ENCODE measurements at places on chromosomes 1 and 21.

DNA sequence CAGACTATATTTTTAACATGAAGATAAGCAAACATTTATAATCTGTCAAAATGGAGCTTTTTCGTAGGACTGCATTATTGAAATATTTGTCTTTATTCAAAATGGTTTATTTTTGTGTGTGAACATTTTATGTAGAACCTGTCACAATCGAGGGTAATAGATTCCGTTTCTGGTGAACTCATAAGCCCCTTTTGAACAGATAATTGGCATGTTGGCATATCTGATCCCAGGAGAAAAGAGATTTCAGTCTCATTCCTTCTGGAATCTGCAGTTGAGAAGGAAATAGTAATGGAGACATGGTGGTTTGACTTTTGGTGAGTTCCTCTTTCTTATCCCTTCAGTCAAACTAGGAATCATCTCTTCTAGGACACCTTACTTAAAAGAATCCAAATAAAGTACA lies 427.9 kb upstream of the B3GALT2 start:
- DNase-seq, result no peak

GRCh38 chr1:29521811-29522580 lies 285.7 kb downstream of the PTPRU start:
- no peak for DNase-seq

- DNase-seq, result no peak
Observed at GRCh38 chr1:228463559-228464455, 23.4 kb upstream of the RNF187 start.

- DNase-seq, result peak; percentile 84
Observed at GRCh38 chr1:85495556-85495955, 30.6 kb upstream of the DDAH1 start.

- DNase-seq, result no peak
Observed at GRCh38 chr1:224639426-224639975, 23.4 kb downstream of the CNIH3 start.

GRCh38 chr1:102742426-102742825 lies 365.9 kb downstream of the COL11A1 start:
- peak; percentile 15 for DNase-seq

DNA sequence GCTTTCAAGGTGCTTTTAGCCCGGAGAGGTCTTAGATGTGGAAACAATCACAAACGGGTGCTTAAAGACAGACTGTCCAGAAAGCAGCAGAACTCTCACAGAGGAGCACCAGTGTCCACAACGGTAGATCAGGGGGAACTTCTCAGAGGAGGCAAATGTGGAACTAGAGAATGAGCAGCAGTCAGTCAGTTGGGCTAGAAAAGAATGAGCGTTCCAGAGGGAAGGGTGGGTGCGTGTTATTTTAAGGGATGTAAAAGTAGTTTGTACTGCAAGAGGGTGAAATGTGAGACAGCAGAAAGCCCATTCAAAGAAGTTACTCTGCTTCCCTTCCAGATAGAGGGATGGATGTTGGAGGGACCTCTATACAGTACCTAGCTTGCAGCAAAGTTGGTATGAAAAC lies 30.9 kb downstream of the RGS5 start:
- DNase-seq, result peak; percentile 16

DNA sequence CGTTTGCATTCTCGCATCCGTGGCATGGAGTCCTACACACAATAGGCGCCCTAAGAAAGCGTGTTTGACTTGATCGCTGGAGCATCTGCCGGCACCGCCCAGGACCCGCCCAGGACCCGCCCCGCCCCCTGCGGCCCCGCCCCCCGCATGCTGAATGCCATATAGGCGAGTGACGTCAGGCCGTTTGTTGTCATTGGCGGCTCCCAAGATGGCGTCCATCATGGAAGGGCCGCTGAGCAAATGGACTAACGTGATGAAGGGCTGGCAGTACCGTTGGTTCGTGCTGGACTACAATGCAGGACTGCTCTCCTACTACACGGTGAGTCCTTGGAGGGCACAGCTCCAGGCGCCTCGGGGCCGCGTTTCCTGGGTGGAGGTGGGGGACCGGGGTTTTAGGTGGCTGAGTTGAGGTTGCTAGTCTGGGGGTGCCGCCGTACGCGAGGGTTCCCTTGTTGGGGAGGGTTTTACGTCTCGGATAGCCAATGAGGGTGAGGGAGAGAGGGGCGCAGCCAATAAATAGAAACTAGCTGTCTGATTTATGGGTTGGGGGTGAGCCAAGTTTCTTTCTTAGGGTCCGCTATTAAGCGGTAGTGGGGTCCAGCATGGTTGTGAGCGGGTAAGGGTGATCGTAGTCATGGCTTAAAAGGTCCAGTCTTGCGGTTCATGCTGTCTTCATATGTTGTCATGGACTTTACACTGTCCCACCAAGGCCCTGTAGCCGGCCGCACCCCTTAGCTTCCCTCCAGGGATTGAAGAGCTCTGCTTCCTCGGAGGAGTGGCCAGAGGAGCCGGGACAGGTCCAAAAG lies at the start of gene OSBPL9:
TSS of gene OSBPL9 (plus strand) at position 190 of the 806 bp plus-strand sequence. CDS start at position 209, 19 bp downstream.
- peak; percentile 93 for DNase-seq

DNA sequence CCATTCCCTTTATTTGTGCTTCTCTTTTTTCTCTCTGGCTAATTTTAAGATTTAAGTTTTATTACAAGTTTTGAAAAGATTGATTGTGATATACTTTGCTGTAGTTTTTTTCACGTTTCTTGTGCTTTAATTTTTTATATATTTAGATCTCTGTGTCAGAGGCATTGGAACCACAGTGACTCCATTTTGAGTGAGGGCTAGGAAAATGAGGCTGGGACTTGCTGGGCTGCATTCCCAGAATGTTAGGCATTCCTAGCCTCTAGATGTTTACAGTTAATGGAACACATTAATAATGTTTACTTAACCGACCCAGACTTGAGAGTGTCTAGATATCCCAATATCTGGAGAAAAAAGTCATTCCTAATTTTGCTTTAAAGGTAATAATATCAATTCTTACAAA lies 939.4 kb downstream of the BRINP3 start:
- DNase-seq, result no peak

DNA sequence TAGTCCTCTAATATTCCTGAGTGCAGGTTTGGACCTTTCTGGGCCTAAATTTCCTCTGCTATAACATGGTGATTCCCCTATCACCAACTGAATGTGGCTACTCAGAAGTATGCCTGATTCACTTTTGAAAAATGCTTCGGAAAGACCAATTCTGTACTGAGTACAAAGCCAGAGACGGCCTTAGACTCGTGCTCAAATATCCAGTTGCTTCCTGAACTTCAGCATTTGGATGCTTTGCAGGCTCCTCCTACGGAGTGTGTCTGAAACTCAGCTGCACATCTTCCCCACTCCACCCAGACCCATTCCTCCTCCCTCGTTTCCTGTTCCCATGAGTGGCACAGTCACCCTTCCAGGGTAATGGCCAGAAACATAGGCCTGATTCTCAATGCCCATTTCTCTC lies 98.4 kb upstream of the GADD45A start:
- peak; percentile 53 for DNase-seq

GRCh38 chr1:221045842-221046831 lies 166.9 kb downstream of the HLX start:
- no peak for DNase-seq

GRCh38 chr1:66437136-66437401 lies 96.9 kb upstream of the SGIP1 start:
- no peak for DNase-seq

DNA sequence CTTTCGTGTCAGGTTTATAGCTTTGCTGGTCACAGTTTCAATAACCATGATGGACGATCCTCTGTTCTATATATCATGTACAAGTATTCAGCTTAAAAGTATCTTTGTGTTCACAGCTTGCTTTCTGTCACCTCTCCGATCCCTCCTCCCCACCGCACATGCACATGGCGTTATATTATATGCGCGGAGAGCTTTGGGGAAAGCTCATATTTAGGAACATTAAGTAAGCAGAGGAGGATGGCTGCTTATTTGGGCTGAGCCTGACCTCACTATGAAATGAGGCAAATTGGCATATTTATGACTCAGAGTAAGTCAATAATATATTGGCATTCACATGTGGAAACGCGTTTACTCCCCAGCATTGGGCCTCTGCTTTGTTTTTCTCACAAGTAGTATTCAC lies 360.5 kb downstream of the HLX start:
- DNase-seq, result peak; percentile 32

DNA sequence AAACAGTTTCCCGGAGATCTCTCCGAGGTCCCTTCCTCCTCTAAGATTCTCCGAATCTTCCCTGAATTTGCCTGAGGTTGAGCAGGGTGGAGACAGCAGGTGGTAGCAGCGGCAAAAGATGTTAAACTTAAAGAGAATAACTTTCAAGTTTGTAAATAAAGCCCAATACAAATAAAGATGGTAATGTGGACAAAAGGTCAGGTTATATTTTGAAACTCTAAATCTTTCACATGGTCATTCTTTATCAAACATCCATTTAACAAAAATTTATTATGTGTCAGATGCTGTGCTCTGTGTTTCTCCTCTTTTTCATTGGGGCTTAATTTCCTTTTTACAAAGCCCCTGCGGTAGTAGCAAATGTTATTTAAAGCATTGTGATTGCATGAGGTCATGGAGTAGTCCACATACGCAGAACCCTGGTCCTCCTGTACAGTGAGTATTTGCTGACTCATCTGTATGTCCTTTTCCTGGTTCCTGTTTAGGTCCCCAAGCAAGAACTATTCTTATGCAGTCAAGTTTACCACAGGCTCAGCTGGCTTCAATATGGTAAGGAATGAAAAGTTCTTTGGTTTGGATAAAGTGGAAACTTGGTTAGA lies 119.2 kb downstream of the ITSN1 start:
- peak; percentile 99 for DNase-seq

DNA sequence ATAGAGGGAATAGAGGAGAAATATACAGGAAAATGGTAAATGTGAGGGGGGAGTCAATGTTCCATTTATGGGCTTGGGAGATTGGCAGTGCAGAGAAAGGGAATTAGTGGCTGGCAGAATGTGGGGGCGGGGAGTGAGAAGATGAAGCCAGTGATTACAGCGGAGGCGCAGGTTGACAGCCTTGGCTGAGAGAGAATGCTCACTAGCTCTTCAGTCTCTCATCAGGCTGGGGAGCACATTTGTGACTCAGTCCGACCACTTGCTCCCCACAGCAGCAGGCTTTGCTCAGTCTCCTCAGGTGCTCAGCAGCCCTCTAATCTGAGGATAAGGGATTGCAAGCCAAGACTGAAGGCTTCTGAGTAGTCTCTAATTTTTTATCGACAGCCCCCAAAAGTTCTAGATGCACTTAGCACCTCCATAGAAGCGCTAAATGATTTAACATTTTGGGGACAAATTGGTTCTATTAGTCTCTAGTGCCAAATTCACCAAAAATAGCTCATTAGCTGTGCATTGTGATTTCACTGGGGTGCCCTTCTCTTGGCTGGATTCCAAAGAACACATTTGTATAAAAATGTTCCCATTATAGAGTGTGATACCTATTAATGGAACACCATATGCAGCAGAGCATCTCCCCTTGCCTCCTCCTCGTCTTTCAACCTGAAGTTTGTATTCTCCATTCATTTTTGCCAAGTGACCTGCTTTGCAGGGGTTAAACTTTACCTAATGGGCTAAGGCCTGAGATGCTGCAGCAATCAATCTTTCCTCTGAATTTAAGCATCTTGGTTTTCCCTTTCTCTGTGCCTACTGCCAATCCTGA lies 191.8 kb downstream of the ZNF326 start:
- no peak for DNase-seq

- no peak for DNase-seq
Observed at GRCh38 chr1:17392199-17392740, 20.3 kb downstream of the PADI6 start.

- DNase-seq, result peak; percentile 60
Observed at GRCh38 chr1:19949016-19949415, 25.6 kb upstream of the PLA2G2E start.

- DNase-seq, result no peak
Observed at GRCh38 chr1:57590978-57591377, 167.1 kb upstream of the DAB1 start.

- no peak for DNase-seq
Observed at GRCh38 chr1:64505232-64505943, 35.5 kb downstream of the CACHD1 start.

DNA sequence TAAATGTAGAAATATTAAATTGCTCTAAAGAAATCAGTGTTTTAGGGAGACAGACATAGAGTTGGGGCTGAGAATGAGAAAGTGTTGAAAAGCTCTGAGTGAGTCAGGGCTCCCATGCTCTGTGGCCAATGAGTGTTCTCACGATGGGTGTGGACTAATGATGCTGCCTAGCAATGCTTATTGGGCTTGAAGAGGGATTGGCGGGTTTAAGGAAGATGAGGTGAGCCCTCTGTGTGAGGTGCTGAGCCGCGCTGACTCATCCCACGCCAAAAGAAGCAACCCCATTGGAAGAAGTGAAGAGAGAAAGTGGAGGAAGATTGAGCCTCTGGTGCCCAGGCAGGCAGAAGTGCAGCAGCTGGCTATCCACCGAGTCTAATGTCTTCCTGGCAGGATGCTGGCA lies 65.1 kb upstream of the DPT start:
- DNase-seq, result no peak

DNA sequence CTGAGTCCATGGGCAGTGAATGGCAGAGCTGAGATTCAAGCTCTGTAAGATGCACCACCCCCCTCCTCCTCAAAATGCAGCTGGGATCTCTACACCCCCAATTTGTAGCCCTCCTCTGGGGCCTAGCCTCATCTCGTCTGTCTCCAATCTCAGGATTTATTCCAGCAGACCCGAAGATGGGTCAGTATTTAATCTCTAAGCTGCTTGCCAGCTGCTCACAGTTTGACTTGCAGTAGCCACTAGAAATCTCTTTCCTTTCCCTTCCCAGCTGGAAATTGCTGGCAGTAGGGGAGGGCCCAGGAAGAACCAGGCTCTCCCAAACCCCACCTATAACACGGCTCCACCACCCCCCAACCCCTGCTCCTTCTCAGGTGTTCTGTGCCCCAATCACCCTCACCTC lies 1.5 kb downstream of the LACTBL1 start:
- DNase-seq, result no peak

DNA sequence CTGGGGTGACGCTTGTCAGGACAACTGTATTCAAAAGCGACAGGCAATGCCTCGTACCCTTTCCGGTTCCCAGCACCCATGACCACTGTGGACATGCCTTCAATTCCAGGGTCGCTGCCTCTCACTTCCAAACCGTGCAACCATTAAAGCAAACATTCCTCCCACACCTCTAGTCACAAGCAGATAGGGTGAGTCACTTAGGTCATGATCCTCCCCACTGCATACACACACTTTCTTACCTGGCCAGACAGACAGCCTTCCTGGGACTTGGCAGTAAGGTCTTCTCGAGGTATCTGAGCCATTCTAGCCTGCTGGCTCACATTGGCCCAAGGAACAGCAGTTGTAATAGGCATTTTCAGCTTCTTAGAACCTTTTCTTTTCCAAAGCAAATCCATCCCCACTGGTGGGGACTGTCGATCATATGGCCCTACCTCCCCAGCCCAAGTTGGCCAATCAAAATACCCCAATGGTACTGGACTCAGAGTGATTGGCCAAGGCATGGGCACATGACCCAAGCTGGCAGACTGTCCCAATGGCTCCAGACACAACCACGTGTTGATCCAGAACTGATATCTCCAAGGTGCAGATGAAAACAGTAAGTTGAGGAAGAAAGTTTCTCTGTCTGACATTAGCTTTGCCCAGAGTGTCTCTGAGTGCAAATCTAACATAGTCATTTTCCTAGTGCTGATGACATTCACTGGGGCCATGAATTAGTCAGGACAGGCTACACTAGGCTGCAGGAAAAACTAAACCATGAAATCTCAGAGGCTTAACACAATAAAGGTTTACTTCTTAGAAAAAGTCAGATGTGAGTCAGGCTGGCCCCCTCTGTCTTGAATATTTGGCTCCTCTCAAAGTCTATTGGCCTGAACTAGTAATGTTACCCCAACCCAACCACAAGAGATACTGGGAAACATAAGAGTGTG lies 113.8 kb downstream of the RRAGC start:
- no peak for DNase-seq

- DNase-seq, result no peak
Observed at GRCh38 chr1:21217812-21218596, 41.3 kb upstream of the EIF4G3 start.

GRCh38 chr1:20604678-20605077 lies 15.8 kb downstream of the CDA start:
- DNase-seq, result no peak

Measured in fibroblast of upper back skin (primary cell).